Aorta (tissue), 5 donors: ENCODE measurements at places on chromosomes 12 and 14. TPM values are rescaled to one million over a fixed set of nuclear protein-coding genes. Genes with fewer than 3 reads are reported as not detected.
A peak's percentile ranks its signal among the peaks of the same experiment; 100 is the strongest.

DNA sequence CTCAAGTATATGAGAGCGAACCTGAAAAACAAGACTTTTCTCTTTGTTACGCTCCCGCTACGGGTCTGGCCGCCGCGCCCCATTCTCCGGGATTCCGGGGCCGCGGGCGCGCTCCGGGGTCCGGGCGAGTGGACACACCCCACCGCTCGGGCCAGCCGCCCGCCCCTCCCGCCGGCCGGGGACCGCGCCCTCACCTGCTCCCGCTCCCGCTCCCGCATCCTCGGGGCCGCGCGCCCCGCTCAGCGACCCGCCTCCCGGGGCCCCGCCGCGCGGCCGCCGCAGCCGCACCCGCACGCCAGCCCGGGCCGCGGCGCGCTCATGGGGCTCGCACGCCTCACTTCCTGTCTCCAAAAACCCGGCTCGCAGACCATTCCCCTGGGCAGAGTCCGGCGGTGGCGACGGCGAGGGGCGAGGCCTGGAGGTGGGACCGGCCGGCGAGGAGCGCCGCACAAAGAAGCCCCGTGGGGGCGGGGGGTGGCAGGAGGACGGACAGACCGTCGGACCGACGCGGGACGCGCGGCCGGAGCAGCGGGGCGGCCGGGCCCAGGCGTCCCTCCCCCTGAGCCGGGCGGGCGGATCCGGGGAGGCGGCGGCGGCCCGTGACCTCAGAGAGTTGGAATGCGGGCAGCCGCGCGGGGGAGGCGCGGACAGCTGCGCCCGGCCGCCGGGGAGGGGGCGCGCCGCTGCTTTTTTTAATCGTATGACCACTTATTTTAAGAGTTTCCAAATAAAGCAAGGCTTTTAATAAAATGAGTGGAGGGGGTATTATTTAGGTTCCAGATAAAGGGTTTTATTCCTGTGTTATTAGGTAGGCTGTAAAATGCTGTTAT is at the start of gene PTPN21:
TSS of gene PTPN21 (minus strand) at position 551 of the 830 bp plus-strand sequence. CDS start 4,590 bp downstream, outside the sequence.
- DNase-seq, result peak; percentile 94

DNA sequence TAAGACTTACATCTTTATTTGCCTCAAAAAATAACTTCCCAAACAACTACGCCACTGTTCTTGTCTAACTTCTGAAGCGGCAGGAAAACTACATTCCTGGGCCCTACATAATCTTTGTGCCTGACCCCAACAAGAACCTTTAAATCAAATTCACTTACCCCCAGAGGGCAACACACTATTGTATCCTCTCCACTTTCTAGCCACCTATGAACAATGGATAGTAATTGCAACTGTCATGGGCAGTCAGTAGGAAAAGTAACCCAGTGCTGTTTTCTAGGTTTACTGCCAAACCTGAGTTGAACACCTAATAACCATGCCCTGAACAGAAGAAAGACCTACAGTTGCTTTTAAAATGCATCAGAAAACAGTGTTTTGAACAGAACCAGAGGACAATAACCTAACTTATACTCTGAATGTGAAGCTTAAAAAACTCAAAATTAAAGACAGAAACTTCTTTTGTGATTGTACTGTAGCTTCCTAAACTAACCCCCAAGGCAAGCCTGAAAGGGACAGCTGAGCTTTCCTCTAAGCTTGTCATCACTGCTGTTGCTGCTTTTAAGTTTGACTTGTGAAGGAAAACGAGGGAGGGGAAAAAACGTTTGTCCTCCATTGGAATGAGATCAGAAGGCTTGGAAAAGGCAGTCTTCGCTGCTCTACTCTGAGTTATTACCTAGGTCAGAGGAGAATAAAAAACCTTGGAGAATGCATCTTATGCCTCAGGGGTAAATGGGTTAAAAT is 195.7 kb downstream of the SOX5 start:
- no peak for DNase-seq

Gene LHX5
- total RNA-seq, result not detected

DNA sequence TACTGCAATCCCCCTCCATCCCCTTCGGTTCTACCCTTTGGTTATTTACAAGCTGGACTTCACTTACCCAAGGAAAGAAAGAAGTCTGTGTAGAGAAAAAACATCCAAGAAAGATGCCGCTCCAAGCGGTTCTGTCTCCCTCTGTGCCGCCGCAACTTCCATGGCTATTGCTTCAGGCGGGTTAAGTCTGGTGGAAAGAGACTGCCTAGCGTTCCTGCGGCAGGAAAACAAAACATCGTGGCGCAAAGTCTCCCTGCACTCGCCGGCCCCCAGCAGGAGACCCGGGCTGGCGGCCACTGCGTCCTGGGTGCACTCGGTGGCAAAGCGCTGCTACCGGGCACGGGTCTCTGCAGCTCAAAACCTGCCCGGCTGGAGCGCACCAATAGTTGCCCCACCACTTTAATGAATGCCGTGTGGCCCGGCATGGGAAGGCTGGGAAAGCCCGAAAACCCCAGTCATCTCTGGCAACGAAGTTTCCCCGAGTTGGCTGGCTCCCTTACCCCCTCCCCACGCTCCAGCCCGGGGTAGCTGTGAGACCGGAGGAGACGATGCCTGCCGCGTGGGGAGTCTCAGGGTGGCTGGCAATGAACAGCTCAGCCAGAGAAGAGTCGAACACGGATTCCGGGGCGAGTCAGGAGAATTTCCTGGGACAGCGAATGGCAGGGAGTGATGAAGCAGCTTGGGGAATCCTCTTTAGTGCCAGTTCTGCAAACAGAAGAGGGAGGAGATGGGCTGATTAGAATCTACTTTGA is 3.5 kb upstream of the KCNK10 start:
- no peak for DNase-seq

DNA sequence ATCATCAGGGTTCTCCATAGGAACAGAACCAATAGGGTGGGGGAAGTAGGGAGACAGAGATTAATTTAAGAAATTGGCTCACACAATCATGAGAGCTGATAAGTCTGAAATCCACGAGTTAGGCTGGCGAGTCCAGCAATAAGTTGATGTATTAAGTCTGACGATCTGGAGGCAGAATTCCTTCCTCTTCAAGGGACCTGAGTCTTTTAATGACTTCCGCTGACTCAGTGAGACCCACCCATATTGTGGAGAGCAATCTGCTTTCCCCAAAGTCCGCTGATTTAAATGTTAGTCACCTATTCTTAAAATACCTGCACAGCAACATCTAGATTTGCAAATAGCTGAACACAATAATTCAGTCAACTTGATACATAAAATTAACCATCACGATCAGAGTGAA is 97.8 kb downstream of the SPTSSA start:
- DNase-seq, result no peak

- DNase-seq, result no peak
Observed at GRCh38 chr14:75645056-75645455, 15.6 kb downstream of the ERG28 start.

GRCh38 chr14:65286443-65286842 is 126.1 kb upstream of the FUT8 start:
- no peak for DNase-seq
